WERI-Rb-1 (cell line): ENCODE measurements at places on chromosomes 13 and 19.

GRCh38 chr19:43362179-43362578, 8.7 kb downstream of the CD177 start:
- DNase-seq, result no peak

DNA sequence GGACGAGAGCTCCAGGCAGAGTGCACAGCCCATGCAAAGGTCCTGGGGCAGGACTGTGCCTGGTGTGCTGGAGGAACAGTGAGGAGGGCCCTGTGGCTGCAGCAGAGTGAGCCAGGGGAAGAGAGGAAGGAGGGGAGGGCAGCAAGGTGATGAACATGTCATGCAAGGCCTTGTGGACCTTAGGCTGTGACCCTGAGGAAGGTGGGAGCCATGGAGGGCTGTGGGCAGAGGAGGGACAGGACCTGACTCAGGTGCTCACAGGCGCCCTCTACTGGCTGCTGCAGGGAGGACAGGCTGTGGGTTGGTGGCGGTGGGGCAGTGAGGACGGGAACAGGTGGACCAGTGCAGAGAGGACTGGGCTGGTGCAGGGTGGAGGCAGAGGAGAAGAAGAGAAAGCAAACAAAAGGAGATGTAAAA, 170.3 kb downstream of the PTPRS start:
- peak; percentile 45 for DNase-seq

DNA sequence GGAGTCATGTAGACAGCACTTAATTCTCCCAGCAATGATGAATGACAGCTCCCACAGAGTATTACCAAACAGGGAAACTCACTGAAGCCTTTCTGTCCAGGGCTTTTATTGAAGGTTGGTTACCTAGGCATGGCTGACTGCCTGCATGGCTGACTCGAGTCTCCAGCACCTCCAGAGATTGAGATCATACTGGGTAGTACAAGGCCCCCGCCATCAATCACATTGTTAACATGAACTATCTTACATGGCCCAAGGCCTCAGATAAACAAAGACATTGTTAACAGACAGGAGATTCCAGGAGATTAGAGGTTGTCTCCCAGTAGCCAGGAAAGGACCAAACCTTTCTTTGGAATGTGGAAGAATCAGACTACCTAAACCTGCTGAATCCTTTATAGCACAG, 128.3 kb upstream of the LSM14A start:
- DNase-seq, result no peak

DNA sequence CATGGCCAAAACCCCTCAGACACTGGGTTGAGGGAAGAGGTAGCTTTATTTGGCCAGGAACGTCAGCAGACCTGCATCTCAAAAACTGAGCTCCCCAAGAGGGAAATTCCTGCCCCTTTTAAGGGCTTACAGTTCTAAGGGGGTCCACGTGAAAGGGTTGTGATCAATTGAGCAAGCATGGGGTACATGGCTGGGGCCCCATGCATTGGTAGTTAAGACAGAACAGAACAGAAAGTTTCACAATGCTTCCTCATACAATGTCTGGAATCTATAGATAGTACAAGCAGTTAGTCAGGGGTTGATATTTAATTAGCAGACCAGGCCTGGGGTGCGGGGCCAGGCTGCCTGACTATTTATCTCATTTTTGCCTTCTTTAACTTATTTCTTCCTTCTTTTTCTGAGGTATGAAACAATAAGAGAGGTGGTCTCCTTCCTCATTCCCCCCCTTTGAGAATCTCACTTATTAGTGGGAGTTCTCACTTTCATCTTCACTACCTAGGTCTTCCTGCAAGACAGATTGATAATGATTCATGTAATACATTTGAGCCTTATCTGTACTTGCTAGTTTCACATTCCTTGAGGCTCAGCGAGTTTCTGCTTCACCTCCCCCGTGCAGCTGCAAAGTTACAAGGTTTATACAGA, 84.8 kb downstream of the SLC25A15 start:
- no peak for DNase-seq

- DNase-seq, result no peak
These were observed 16.2 kb upstream of the ZNF93 start for GRCh38 chr19:19884583-19884982.

DNA sequence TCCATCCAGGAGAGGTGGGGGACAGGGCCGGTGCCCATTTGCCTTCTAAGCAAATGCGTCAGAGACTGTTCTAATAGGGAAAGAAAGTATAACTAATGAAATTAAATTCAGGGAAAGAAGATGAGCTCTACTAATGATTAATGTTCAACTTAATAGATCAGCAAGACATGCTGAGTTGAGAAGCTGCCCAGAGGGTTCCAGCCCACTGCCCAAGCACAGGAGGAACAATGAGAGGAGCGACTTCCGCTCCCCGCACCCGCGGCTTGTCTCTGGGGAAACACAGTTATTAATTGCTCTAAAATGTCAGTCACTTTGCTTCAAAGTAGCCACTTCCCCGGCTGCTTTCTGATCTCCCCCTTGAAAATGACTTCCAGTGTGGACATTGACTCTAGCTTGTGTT, 331.3 kb downstream of the UQCRFS1 start:
- no peak for DNase-seq

- DNase-seq, result no peak
These were observed 204.2 kb upstream of the ARGLU1 start for GRCh38 chr13:106772006-106772601.

DNA sequence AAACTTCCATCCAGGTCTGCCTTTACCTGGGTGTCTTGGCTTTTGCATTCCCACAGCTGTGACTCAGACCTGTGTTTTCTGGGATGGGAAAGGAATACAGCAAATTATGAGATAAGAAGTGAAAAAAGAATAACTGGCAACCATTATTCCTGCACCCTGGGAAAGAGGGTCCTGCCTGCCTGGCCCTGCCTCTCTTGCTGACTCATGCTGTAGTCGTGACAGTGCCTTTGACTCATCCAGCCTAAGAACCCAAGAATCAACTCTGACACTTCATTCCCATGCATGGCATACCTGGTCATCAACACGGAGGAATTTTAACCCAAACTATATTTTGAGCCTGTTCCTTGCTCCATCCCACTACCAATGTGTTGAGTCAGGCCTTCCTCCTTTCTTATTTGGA, 185.4 kb upstream of the SERP2 start:
- DNase-seq, result no peak

GRCh38 chr13:112260108-112261055, 115.8 kb upstream of the SPACA7 start:
- peak; percentile 5 for DNase-seq

GRCh38 chr19:36891768-36892357, 24.2 kb downstream of the ZNF829 start:
- no peak for DNase-seq

DNA sequence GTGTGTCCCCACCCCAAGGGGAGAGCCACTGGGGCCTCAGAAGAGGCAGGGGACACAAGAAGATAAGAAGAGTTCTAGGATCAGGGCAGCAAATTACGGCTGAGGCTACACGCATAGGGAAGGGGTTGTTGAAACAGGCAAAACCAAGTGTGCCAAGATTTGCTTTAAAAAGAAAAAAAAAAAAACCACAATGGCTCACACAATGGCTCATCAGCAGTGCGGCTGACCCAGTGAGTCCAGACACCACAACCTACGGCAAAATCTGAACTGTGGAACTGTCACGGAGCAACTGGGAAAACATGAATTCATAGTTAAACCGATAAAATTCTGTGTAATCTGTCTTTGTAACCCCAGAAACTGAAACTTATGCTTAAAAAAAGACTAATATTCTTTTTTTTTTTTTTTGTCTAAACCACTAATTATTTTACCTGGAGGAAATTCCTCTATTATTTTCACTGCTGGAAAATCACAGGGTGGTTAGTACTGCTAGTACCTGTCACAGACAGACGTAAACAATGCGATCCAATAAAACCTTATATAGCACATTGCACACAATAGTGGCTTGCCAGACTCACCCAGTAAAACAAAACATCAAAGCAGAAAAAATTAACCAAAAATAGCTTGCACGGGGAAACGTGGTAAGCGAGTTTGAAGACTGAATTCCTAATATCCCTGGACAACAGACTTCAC, 325.4 kb upstream of the TSHZ3 start:
- DNase-seq, result no peak

GRCh38 chr13:49836516-49836915, 44.0 kb upstream of the KPNA3 start:
- DNase-seq, result peak; percentile 55

DNA sequence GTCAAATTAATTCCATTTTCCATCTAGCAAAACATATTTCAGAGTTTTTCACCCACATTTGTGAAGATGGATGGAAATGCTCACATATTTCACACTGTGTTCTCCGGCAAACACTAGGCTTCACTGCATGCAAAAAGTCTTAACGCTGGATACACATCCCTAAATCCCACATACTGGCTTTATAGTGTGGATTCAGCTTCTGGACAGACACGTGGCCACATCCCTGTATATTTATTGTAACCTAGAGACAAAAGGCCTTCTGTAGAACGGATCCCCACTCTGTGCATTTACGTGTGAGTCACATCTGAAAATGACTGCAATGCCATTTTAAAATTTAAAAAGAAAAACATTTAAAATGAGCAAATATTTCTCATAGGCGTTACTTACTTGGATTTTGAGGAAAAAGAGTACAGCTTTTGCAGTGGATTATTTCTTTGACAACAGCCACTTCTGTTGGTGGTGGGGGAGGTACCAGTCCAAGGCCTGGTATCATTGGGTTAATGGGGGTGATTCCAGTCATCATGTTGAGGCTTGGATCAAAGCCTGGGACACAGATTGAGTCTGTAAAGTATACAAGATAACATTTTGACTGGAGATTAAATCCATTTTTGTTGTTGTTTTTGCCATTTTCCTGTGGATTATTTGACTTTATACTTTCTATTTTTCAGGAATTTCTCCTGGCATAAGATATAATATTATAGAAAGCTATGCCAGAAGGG, 337.7 kb downstream of the DNAJC15 start:
- no peak for DNase-seq
